ENCODE measurements at places on chromosomes 13 and 19.

DNA sequence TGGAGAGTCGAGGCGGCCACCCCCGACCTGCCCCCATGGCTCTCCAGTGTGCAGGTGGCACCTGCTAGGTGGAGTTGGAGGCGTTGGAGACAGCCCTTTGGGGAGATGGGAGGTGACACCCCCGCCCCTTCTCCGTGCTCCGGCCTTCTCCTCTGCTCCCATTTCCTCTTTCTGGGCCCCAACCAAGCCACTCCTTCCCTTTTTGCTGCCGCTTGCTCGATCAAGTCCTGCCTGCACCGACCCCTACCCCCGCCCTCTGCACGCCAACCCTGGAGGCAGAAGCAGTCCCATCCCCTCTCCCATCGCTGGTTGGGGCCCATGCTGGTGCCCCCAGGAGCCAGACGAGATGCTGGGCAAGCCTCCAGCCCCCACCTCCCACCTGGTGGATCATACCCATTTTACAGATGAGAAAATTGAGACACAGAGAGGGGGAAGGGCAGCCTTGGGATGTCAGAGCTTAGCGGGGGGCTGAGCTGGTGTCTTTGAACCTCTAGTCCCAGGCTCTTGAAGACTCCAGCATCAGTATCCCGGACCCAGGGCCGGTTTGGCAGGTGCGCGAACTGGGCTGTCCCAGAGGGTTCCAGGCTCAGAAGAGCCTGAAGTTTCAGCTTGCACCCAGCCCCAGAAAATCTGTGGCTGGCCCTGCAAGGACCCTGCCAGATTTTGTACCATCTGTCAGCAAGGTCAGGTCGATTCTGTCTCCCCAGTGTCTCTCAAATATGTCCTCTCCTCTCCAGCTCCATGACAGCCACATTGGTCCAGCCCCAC lies 10.3 kb downstream of the GNA15 start:
- DNase-seq: no peak

DNA sequence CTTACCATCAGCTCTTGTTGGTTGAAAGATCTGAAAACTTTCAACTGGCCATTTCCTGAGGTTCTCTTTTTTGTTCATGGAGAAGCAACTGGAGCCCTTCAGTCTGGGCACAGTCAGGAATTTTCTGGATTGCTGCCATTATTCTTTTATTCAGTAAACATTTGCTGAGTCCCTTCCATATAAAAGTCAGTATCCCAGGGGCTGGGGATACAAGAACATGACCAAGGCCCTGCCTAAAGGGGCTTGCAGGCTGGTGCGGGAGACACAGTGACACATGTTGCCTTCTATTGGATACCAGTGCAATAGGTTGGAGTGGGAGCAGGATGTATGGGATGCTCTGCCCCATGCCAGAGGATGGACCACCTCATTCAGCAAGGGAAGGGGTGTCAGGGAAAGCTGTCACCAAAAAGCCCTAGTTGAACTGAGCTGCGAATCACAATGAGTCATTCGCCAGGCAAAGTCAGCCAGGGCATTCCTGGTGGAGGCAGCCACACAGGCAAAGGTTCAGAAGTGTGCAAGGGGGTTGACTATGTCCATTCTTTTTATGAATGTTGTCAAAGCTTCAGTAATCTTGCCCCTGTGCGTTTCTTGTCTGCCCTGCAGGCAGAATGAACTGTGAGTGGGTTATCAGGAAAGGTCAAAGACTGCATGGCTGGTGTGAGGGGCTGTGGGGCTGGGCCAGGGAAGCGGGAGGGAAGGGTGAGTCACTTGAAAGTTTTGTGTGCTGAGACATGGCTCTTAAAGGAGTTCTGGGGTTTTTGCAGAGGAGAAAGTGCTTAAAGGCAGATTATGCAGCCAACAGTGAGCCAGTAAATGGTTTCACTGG lies 395.9 kb downstream of the KCNRG start:
- no peak for DNase-seq

- DNase-seq: no peak
Observed at GRCh38 chr13:98563071-98563470, 13.8 kb downstream of the STK24 start.

DNA sequence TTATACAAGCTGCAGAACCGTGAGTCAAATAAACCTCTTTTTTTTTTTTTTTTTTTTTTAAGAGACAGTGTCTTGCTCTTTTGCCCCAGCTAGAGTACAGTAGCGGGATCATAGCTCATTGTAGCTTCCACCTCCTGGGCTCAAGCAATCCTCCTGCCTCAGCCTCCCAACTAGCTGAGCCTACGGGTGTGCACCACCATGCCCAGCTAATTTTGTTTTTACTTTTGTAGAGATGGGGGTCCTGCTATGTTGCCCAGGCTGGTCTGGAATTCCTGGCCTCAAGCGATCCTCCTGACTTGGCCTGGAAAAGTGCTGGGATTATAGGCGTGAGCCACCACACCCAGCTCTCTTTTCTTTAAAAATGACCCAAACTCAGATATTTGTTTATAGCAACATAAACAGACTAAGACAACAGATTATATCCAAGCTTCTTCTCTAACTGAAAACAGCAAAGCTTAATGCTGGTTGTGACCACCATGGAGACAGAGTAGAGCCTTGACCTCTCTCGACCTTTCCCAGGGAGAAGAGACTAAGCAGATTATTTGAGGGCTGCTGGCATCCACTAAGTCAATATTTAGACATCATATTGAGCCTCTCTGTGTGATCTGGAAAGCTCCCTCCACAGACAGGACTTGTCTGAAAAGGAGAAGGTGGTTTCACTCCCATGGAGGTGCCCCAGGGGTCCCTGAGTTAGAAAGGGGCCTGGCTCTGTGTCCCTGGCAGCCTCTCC lies 150.0 kb downstream of the KCTD15 start:
- DNase-seq: no peak

- no peak for DNase-seq
Observed at GRCh38 chr13:43749503-43749902, 37.3 kb downstream of the ENOX1 start.
